ENCODE measurements at places on chromosomes 3 and 15.

GRCh38 chr15:28967990-28968389 lies 82.2 kb downstream of the APBA2 start:
- no peak for DNase-seq

DNA sequence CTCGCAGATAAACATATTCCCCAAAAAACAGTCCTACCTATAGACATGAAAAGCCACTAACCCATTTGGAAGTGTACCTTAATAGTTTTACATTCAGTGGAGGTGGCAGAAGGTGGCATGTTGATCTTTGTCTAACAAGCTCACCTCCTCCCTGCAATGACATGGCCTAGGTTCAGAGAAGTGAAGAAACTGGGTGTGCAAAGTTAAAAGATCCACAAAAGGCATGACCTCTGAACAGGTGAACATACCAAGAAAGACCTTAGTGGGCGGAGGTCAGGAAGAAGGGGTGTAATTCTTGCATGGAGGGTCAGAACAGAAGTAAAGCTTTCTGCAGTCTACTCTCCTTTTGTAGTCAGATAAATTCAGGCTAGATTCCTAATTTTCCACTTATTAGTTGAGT lies 822 bp downstream of the MRPL3 start:
- no peak for DNase-seq

DNA sequence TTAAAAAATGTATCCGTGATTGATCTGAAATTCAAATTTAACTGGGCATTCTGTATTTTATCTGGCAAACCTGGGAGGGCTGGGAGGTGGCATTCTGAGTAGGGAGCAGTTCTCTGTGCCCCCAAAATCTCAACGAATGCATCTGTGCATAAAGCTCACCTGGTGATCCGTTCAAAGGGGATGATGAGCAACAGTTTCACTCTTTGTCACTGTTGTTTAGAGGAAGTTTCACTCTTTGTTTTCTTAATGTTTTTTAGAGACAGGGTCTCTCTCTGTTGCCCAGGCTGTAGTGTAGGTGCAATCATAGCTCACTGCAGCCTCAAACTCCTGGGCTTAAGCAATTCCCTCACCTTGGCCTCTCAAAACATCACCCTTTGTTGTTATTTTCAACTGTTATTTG lies 186.7 kb downstream of the SSR3 start:
- no peak for DNase-seq

DNA sequence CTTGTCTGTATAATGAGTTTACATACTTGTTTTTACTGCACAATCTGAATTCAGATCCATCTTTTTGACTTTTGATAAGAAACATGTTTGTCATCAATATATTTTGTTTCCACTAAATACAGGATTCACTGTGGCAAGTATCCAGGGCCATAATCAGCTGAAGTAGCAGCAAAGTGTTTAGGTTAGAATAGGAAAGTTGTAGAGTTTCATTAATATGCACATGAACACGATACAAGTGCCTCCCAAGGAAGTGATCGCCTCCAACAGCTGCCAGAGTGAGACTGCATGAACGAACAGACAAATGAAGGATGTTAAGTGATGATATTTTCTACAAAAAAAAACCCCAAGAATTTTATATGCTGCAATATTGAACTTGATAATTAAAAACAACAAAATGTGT lies 204.3 kb downstream of the TBL1XR1 start:
- DNase-seq, result no peak

GRCh38 chr3:46676601-46677410 lies 16.7 kb downstream of the ALS2CL start:
- DNase-seq, result no peak
